ENCODE measurements at places on chromosomes 5 and 9. TPM values are rescaled to one million over a fixed set of nuclear protein-coding genes. Genes with fewer than 3 reads are reported as not detected.

Gene TNFSF8
- total RNA-seq = not detected

Gene NUTM2G
- total RNA-seq = not detected

Gene DRD1
- not detected for total RNA-seq

Gene ABCA1
- 0.04 TPM for total RNA-seq

Gene MSANTD3
- 63.9 TPM for total RNA-seq

DNA sequence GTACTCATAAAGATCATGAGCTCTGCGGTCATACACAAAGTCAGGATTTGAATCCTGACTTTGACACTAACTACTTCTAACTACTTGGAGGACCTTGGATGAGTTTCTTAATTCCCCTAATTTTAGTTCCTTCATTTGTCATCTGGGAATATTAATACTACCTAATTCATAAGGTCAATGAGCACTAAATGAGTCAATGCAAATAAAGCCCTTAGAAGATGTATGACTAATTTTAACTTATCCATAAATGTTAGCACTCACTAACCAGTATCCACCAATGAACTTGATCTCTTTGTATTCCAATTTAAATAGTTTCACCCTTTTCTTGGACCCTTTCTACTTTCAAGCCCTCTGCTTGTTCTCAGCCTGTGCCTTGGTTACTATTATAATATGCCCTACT is 1106.4 kb downstream of the CDH18 start:
- no peak for DNase-seq

DNA sequence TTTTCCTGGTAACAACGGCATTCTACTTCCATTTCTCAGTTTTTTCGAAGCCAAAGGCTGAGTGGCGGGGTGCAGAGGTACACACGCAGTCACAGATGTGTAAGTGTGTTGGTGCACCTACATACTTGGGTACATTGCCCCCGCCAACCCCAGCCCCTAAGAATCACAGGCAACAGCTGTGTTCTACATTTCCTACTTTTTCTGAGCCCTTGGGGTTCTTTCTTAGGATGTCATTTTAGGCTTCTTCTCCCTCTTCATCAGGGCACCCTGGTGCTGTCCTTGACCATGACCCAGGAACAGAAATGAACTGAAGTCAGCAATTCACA is 104.8 kb downstream of the PAX5 start:
- no peak for DNase-seq

- DNase-seq = no peak
Observed at GRCh38 chr5:76204713-76205112, 121.5 kb downstream of the SV2C start.

DNA sequence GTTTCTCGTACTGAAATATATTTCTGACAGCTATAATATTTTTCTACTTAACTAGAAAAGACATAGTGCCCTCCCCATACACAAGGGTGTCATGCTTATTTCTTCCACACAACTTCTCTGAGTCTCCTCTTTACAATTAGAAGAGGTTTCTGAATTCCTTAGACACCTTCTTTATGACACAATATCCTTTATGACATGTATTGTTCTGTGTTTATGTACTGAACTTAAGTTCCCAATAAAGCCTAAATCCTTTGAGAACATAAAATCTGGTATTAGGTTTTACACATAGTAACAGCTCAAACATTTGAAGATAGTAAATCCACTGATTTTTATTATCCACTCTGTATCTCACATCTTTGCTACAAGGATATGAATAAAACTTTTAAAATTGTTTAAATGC is 32.5 kb downstream of the GRAMD2B start:
- DNase-seq = no peak

GRCh38 chr5:8457187-8458037 is 588.5 kb downstream of the MTRR start:
- peak; percentile 94 for DNase-seq

DNA sequence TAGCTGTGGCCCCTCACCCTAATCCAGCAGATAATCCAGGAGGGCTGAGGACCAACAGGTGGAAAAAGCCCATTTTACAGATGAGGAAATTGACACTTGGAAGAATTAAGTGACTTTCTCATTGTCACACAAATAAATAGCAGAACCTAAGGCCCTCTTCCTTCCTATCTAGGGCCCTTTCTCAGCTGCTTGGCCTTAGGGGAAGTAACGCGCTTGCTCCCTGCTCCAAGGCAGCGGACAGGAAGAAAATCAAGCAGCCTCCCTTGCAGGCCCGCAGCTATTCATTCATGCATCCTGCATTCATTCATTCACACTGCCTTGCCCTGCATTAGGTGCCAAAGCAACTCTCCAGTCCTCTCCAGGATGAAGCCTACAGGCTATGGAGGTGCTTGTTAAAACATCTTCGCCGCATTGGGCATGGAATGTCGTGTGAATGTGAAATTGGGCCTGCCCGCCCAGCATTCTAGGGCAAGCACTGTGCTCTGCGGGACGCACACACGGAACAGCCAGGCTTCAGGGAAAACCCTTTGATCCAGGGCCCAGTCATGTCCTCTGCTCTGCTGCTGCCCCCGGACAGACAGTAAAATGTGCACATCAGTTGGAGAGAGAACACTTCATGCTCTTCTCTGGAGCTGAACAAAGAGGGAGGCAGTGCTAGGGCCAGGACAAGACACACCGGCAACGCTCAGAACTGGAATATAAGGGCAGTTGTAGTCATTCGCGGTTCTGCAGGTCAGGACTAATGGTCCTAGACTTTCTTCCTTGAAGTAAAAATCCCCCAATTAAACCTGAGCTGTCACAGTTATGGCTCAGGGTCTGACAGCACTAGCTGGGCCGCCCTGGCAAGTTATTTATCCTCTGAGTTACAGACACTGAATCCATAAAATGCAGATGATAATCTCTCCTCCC is 166.0 kb downstream of the COL23A1 start:
- DNase-seq = no peak

DNA sequence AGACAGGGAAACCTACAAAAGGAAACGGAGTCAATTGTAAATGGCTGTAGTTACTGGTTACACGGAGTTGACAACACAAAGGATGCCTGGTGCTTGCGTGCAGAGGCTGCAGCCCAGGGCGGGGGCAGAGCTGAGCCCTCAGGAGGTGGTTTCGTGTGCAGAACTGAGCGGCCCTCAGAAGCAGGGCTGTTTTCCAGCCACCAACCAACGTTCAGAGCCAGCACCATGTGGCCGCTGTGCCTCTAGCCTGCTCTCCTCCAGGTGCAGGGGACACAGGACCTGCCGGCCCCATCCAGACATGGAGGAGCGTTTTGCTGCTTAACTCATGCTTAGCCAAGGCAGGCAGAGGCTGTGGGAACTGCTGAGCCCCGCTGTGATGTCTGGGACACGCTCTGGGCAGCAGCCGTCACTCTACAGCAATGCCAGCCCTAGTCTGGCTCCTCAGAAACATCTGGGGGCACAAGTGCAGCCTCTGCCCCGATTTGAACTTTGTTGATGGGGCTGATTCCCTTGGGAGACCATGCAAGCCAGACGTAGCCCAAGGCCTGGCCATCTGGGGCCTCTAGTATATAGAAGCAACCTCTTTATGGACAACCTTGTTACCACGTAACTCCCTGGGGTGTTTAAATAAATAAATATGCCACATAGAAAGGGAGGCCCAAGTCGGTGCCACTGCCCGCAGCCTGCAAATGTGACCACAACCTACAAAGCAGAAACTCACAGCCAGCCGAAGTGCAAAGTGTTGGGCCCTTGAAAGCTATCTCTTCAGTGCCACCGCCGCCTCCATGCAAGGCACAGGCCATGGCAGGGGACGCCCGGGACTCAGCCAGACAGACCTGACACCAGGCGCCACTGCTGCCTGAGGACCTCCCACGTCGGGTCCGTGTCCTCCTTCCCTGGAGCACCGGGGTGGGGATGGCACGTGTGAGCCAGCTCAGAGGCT is 42.1 kb downstream of the NKD2 start:
- DNase-seq = no peak

- DNase-seq = no peak
Observed at GRCh38 chr9:78778861-78779374, 482.0 kb downstream of the PSAT1 start.

DNA sequence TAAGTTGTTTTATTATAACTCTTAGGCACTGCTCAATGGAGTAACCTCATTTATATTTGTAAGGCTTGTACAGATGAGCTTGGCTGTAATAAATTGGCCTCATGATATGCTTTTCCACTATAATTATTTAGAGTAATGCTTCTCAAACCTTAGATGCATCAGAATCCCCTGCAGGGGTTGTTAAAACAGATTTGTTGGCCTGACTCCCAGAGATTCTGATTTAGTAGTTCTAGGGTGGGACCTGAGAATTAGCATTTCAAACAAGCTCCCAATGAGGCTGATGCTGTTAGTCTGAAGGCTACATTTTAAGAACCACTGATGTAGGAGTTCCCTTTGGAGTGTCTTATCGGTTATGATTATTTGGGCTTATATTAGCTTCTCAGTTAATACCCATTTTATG is 38.2 kb upstream of the ARSB start:
- no peak for DNase-seq

- no peak for DNase-seq
Observed at GRCh38 chr5:155222393-155222792, 208.8 kb downstream of the KIF4B start.

DNA sequence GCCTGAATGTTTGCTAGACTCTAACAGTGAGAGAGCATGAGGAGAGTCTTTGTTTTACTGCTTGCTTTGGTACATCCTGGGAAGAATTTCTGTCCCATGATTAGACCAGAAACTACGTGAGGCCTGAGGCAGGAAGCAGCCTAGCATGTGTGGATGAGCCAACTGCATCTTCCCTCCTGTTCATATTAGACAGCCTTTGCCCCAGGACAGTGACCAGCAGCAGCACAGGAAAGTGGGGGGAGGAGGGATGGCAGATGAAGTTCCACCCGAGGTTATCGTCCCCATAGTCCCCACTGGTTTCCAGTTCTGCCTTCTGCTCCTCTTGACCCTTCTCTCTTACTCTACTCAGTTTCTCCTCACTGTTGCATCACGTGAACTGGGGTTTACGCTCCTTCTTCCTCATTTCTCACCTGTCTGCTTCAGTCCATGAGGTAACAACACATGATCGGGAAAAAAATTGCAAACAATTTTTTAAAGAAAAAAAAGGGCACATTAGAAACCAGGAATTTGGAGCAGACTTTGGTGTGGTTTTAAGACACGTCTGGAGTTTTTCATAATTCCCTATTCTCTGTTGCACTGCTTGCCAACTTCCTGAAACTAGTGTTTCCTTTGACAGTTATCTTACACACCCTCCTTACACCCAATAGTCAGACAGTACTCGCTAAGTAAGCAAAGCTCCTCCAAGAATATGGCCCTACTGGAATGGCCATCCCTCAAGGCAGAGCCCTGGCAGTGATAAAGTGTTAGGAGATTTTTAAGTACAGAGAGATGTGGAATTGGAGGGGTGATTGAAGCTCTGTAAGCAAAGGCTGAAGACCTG is 84.1 kb downstream of the SNX18 start:
- DNase-seq = no peak

- no peak for DNase-seq
Observed at GRCh38 chr5:150130493-150130922, 25.1 kb downstream of the PDGFRB start.

DNA sequence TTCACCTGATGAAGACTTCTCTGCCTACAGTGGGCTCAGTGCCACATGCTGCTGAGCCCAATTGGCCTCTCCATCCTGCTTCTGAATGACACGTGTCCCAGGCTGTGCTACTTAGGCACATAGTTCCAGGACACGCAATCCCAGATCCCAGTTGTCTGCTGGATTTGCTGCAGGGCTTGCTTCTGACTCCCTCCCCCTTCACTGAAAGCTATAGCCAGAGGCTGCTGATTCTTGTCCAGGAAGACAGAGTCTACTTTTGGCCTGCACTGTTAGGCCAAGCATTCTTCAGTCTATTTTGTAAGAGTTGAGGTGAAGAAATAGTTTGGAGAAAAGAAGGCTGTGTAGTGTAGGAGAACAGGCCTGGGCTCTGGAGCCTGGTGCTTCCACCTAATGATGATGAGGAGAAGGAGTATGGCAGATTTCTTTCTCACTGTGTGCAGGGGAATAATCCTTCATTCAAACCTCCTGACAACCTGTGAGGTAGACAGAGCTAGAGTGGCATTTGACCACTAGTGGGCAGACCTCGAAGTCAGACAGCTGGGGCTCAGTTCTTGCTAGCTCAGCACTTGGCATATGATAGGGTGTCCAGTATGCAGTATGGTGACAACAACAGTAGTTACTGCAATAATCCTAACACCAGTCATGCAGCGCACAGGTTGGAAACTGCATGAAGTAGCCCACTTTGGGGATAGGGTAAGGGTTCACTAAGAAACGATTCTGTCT is 19.5 kb upstream of the ASPN start:
- DNase-seq = peak; percentile 41

GRCh38 chr5:179904463-179905160 is 3.1 kb downstream of the TBC1D9B start:
- DNase-seq = no peak

DNA sequence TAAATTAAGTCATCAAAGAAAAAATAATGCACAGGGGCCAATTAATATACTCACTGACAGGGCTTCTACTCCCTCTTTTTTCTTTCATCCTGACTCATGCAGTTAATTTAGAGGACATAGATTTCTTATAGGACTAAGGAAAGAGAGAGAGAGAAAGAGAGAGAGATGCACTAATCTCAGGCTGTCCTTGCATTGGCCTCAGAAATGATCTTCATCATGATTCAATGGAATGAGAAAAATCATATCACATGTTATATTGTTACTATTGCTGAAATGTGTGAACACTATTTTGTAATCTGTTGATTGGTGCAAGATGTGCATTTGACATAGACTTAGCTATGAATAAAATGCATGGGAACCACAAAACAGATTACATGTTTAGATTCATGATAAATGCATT is 608.3 kb upstream of the NUDT12 start:
- DNase-seq = no peak

DNA sequence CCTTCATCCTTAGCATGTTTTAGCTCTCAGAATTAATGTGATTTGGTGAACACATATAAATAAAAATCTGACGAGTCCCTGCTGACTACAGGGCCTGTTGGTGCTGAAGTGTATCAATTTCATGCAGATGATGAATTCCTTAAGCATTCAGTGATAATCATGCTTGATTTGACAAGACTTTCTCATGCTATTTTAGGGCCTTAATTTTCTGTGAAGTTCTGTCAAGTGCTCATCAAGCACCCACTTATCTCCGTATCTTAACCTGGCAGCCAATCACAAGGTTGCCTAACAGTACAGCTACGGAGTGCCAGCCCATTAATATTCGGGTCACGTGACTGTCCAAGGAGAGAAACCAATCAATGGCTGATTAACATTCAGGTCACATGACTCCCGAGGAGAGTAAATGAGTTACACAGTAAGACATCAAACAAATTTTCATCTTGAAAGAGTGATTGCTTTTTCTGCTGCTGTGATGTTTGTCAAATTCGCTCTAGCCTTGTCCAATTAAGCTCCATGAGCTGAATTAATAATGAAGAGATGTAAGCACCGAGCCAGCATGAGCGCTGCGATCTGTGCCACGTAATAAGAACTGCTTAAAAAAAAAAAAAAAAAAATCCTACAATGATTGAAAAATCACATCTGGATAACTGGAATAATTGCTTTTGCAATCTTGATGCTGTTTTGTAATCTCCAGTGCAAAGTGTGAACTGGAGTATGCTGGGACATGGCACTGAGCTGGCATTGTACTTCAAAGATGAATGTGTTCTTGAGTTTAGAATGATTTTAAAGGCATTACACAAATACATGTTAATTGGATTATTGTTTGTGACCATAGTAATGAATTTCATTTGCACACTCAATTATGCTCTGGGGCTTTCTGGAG is 104.3 kb upstream of the SPATA31D4 start:
- DNase-seq = no peak

Data from SJCRH30 (cell line).